ENCODE measurements at places on chromosomes 12 and 14.

DNA sequence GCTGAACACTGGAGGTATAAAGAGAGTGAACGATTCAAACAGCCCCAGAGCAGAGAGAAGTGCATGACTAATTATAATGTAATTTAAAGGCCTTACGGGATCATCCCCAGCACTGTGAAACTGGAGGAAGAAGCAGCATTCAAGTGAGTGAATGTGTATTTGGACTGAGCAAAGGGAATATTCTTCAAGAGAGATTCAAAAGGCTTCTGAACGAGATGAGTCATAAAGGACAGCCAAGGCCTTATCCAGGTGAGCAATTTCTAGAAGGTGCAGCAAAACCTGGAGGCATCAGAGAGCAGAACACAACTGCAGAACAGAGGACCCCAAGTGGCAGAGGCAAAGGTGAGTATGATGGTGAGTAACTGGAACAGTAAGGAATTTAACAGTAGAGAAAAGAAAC, 127.2 kb downstream of the BCAT1 start:
- no peak for DNase-seq

DNA sequence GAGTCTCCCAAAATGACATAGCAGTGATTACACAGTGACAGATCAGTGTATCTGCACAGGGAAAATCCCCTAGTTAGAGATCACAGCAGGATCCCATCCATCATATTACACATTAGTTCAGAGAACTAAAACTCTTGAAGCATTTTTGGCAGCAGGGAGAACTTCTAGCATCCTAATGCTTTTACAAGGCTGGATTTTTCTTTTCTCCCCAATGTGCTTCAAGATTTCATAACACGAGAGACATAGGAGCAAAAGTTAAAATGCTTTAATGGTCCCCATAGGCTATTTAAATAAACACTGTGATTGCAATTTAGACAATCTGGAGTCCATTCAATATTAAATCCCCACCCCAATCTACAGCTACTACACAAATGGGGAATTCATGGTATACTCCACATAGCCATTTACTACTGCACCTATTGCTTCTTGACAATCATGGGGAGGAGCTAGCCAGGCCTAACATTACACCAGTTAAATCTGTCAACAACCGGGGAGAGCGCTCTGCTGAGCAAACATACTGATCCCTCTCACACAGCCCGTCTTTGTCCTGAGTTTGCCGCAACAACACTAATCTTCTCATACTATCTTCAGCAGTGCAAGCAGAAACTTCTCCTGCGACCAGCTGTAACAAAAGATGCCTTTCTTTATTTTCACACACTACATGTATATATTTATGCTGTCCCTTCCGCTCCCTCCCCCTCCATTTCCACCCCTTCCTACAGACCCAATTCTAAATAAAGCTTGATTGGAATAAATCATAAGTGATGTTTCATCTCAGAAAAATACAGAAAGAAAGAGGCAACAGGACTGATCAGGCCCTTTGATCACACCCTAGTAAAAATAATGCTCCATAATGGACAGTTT, 120.3 kb upstream of the SOX5 start:
- no peak for DNase-seq

DNA sequence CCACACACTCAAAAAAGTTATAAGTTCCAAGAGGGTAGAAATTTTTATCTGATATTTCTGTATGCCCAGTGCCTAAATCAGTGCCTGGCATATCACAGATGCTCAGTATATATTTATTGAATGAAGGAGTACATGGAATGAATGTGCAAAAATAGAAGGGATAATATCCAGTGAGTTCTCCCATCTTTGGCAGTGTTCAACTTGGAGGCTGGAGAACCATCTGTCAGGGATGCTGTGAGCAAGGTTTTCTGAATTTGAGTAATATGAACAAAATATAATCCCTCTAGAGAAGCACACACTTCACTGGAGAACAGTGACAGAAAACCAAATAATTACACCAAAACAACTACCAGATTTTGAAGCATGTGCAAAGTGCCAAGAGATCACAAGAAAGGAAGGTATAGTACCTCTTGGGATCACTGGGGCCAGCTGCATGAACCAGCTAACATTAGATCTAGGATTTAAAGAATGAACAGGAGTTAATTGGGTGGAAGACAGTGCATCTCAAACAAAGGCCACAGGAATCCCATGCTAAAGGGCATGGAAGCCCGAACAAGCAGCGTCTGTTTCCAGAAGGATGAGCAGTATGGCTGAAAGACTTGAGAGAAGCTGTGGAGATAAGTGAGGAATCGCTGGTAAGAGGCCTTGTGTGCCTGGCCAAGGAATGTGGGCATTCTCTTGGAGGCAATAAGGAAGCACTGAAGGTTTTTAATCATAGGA, 11.5 kb downstream of the SLC8A3 start:
- no peak for DNase-seq

DNA sequence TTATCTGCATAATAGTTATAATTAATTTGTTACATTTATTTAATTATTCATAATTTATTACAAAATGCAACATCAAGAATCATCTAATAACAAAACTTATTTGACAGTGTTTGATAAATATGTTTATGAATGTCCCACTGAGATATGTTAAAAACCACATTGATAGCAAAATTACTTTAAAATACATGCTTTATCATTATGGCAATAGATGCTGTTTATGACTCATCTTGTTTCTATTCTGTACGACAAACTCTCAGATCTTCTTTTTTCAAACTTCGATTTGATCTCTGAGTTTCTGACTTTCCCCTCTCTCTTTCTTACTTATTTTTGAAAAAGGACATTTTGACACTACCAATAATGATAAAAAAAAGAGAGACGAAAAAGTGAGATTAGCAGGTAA, 56.8 kb upstream of the LRRK2 start:
- no peak for DNase-seq

- DNase-seq: no peak
These were observed 140.1 kb upstream of the PARP11 start for GRCh38 chr12:4012977-4013968.

GRCh38 chr12:103301642-103302591, 193.9 kb downstream of the C12orf42 start:
- no peak for DNase-seq

DNA sequence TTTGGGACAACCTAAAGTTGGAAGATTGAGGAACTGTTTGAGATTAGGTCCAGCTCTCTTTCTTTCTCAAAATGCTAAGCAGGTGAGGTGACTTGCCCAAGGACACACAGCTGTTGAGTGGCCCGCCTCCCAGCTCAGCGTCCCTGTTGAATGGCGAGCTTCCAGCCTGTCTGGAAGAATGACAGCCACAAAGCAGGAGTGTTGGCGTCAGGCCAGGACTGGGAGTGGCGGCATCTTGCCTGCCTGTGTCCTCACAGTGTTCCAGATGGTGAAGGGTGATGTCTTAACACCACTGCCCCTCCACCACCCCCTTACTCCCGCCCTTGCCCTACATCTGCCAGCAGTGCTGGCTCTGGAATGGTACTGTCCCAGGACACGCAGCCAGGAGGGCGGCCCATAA, 4.4 kb upstream of the CEBPE start:
- no peak for DNase-seq

DNA sequence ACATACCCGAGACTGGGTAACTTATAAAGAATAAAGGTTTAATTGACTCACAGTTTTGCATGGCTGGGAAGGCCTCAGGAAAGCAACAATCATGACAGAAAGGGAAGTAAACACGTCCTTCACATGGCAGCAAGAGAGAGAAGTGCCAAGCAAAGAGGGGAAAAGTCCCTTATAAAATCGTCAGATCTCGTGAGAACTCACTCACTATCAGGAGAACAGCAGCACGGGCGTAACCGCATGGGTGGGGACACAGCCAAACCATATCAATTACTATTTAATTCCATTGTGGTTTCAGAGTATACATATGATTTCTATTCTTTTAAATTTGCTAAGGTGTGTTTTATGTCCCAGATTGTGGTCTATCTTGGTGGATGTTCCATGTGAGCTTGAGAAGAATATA, 117.9 kb downstream of the SCAF11 start:
- DNase-seq: no peak

- no peak for DNase-seq
These were observed 6.4 kb downstream of the CINP start for GRCh38 chr14:102356280-102356679.
